ENCODE measurements at places on chromosomes 16 and 17.

DNA sequence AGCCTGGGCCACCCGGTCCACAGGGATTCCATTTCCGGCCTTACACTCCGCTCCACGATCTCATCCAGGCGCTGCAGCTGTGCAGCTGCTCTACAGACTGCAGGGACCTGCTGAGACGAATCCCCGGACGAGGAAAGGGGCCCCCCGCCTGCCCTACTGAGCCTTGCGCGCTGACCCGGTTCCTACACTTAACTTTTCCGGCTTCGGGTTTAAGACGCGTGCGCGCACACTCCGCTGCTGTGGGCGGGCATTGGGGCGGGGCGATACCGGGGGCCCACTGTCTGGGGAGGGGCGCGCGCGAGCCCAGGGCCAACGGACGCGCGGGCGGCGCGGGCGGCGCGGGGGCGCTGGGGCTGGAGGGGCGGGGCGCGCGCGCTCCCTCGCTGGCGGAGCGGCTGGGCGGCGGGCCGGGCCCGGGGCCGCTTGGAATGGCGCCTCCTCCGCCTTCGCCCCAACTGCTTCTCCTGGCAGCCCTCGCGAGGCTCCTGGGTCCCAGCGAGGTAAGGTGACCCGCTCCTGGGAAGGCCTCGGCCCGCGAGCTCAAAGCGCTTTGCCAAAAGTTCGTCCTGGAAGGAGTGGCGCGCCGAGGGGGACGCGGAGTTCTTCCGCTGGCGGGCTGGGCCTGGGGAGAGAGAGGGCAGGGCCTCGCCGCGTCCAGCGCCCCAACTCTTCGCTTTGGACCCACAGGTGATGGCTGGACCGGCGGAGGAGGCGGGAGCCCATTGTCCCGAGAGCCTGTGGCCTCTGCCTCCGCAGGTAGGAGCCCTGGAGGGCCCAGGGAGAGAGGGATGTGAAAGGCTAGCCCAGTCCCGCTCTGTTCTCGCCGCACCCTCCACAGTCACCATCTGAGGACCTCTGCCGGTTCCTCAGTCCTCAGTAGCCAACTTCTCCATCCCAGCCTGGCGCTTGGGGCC, at the start of gene TP53I13:
TSS of gene TP53I13 (plus strand) at position 371 of the 914 bp plus-strand sequence. CDS start at position 429, 58 bp downstream.
- peak; percentile 57 for DNase-seq

- DNase-seq = no peak
Measured at GRCh38 chr17:55037828-55038227, 69.3 kb downstream of the STXBP4 start.

- DNase-seq = no peak
Measured at GRCh38 chr17:33968350-33969044, 286.6 kb upstream of the CCL2 start.

DNA sequence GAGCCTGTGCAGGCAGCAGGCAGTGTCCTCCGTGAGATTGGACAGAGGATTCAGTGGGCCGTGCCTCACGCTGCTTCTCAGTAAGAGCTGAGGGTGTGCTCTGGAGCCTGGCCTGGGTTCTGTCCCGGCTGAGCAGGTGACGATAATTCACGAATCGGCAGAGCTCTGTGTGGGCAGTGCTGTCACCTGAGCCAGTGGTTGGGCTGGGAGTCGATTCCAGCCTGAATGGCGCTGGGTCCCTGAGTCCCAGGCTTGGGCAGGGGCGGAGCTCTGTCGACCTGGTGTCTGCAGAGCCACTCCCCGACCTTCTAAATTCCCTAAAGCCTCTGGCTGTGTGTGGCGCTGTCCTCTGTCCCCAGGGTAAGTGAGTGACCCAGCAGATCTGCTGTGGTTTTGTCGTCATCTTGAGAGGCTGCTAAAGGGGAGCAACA, 8.4 kb downstream of the ACSF3 start:
- no peak for DNase-seq

GRCh38 chr16:75238132-75238852, 13.1 kb downstream of the BCAR1 start:
- DNase-seq = no peak

GRCh38 chr16:48446534-48446920, 61.3 kb upstream of the SIAH1 start:
- DNase-seq = no peak

DNA sequence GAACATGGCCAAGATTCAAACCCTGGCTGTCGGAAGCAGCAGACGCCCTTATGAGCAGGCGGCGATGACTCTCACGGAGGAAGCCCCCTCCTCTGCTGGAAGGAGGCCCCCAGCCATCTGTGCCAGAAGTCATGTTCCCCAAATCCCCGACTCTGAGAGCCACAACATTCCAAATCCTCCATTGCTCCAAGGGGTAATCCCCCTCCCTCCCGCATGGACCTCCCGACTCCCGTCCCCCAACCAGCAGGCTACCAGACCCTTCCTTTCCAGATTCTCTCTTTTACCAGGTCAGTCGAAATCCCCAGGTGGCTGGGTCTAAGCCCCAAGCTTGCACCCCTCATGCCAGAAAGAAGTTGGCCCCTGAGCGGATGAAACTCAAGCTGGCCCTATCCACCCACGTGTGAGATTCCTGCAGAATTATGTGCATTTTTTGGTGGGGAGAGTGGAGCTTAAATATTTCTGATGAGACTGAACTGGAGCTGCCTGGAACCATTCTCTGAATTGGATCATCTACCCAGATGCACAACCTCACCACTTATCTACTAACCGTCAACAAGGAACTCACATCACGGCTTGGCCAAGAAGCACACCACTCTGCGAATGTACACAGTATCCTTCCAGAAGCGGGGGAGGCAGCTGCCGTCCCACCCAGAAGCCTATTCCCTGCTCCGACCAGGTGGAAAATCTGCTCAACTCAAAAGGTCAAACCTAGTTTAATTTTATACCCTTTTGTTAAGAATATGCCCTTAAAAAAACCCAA, 283.5 kb downstream of the C16orf95 start:
- DNase-seq = no peak

DNA sequence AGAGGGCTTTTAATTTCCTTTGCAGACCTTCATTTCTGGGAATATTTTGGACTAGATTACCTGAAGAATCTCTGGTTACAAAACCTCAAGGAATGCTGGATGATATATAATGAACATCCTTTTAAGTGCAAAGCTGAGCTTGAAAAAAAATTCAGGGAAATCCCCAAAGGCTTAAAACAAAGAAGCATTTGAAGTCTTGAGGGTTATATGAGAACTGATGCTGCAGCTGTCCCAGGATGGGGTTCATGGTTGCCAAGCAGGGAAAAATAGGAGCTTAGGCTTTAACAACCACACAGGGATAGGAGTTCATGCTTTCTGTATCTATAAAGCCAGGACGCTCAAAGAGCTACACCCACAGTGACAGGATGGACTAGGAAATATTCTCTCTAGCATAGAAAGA, 150.4 kb upstream of the IRX5 start:
- no peak for DNase-seq

DNA sequence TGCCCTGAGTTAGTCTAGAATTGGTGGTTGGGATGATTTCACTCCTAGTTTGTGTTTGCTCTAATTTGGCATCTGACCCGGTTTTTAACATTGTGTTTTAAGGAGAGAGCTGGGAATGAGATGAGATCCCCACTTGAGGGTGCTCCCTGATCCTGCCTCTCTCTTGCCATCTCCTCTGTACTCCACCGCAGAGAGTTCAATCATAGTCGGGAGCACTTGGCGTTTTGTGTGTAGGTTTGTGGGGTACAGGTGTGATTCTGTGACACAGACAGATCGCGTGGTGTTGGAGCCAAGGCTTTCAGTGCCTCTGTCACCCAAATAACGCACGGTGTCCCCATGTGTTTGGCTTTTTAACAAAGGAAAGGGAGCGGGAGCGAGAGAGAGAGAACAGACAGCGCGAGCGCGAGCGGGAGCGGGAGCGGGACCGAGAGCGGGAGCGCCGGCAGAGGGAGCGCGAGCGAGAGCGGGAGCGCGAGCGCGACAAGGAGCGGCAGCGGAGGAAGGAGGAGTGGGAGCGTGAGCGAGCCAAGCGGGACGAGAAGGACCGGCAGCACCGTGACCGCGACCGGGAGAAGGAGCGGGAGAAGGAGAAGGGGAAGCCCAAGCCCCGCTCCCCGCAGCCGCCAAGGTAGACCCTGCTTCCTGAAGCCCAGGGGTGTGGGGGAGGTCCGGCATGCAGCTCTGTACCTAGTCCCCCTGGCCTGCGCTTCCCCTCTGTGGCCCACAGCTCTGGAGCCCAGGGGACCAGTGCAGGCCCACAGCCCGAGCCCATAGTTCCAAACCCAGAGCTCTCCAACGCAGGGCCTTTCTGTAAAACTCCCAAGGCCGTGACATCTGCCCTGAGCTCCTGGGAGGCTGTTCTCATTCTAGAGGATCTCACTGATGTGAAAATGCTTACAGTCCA, 27.2 kb upstream of the IL17C start:
- no peak for DNase-seq

- no peak for DNase-seq
Measured at GRCh38 chr16:53090591-53091411, 36.0 kb downstream of the CHD9 start.

DNA sequence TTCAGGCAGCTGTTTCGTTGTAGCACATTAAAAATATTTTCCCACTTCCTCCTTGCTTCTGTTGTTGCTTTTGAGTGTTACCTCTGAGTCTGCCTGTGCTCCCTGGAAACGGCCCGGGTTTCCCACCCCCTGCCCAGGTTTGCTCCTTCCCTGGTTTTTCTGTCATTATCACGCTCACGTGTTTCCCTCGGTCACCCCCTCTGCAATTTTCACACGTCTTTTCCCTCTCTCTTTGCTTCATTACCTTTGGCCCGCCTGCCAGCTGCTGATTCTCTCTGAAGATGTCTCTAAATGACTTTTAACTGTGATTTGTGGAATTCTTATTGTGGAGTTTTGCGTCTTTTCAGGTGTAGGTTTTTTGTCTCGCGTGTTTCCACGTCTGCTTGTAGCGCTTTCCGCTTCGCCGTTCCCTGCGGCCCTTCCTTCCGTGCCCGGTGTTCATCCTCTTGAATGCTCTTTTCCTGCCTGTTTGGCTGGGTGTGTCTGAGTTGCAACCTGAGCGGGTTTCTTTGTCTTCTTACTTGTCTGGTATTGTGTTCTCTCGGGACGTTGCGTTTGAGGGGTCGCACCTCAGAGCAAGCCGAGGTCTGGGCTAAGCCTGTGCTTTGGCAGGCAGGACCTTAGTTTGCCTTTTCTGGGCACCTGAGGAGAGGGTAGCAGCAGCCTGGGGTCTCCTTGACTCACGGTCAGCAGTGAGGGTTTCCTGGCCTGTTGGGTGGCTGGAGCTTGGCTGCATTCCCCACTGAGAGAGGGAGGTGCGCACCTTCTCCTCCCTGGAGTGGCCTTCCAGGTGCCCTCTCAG, 96.3 kb upstream of the ZNF750 start:
- DNase-seq = no peak

DNA sequence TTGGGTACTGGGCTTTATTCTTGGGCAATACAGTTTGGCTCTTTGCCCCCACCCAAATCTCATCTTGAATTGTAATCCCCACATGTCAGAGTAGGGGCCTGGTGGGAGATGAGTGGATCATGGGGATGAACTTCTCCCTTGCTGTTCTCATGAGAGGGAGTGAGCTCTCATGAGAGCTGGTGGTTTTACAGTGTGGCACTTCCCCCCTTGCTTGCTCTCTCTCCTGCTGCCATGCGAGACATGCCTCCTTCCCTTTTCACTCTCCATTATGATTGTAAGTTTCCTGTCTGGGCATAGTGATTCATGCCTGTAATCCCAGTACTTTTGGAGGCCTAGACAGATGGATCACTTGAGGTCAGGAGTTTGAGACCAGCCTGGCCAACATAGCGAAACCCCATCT, 18.1 kb upstream of the CNEP1R1 start:
- DNase-seq = no peak

GRCh38 chr16:2795395-2796143, 2.7 kb upstream of the PRSS41 start:
- no peak for DNase-seq

DNA sequence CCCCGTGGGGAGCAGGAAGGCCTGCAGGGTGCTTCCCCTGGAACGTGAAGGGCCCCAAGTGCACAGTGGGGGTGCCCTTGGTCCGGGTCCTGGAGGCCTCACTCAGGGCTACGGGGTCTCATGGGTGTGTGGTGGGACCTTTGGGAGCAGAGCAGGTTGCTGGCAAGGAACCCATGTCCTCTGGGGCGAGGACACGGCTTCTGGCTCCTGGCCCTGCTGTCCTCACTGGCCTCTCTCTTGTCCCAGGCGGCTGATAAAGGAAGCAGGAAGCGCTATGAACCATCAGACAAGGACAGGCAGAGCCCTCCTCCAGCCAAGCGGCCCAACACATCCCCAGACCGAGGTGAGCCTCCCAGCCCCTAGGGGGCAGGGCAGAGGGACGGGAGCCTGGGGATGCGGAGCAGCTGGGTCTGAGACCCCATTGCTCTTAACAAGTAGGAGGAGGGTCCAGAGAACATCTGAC, 9.8 kb upstream of the IL17C start:
- DNase-seq = no peak

DNA sequence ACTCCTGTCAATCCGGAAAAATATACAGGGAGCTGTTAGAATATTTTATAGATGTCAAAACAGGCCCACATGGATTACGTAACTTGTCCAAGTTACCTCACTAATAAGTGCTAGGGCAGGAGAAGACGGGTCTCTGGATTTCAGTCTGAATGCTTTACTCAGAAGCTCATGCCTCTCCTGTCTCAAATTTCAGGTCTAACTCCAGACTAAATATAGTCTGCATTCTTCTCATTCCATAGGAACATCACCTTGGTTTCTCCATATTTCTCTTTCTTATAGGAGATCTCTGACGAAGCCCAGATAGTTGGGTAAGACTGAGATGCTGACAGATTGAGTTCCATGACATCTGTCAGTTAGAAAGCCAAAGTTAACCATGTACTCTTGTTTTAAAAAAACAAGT, 174.2 kb downstream of the STX8 start:
- DNase-seq = no peak

DNA sequence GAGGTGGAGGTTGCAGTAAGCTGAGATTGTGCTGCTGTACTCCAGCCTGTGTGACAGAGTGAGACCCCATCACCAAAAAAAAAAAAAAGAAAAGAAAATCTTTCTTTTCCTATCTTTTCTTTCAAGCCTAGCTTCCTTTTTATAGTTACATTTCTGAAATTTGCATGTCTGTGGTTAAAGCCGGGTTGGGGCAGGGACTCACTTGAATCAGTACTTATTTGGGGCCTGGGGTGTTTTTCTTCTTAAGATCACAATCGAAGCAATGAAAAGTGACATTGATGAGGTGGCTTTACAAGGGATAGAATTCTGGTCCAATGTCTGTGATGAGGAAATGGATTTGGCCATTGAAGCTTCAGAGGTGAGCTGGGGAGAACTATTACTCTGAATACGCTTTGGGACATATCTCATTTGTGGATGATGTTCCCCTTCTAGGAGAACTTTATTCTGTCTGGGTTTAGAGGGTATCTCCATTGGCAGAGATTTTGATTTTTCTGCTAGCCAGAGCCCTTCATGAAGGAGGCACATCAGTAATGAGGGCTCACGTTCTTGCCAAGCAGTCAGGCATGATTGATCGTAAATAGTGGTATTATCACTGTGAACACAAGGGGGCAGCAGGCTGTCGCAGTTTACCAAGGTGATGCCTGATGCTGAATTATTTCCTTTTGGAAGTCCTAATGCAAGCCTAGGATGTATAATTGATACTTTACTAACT, 14.3 kb downstream of the KPNB1 start:
- peak; percentile 9 for DNase-seq

GRCh38 chr16:61887903-61888302, 148.3 kb downstream of the CDH8 start:
- DNase-seq = no peak

GRCh38 chr17:63930951-63931575, 1.1 kb downstream of the CD79B start:
- DNase-seq = no peak
